ENCODE measurements at places on chromosomes 1 and 21. TPM values are rescaled to one million over a fixed set of nuclear protein-coding genes. Genes with fewer than 3 reads are reported as not detected.
A peak's percentile ranks its signal among the peaks of the same experiment; 100 is the strongest.

The FCGR2B gene
- not detected for total RNA-seq

The ECE1 gene
- total RNA-seq: 133 TPM

DNA sequence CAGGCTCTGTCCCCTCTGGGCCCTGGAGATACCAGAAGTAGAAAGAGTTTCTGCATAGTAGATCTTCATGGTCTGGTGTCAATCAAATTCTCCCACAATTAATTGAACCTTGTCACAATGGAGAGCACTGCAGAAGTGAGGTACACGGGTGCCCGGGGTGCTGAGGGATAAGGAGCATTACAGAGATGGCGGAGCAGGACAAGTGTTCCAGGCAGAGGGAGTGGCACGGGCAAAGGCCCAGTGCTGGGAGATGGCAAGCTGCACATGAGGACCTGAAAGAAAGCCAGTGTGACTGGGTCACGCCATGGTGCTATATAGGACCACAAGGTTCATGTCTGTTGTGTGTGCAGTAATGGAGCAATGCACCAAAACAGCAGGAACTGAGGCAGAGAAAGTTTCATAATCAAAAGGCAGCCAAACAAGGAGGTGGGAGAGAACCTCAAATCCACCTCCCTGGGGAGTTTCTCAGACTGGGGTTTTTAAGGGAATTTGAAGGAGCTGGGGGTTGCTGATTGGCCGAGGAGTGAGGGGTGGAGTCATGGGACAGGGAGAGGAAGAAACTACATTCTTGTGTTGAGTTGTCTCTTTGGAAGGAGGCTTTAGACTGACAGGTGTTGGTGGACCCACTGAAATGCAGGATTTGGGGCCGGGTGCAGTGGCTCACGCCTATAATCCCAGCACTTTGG, 27.7 kb downstream of the ACOT11 start:
- DNase-seq: no peak

DNA sequence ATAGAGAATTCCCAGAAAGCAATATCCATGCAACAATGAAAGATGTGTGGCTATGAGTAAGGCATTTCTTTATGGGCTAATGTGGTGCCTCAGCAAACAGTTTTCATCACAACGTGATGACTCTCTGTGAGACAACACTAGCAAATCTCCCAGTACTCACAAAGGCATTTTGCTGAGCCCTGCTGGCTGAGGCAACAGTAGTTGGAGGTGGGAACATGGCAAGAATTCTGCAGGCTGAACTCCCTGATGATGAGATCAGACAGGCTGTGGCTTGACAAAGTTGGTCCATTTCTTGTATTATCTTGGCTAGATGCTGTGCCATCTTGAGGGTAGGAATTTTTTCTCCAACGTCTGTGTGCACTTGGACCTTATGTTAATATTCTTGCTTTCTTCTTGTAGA, 24.6 kb downstream of the PROX1 start:
- no peak for DNase-seq

DNA sequence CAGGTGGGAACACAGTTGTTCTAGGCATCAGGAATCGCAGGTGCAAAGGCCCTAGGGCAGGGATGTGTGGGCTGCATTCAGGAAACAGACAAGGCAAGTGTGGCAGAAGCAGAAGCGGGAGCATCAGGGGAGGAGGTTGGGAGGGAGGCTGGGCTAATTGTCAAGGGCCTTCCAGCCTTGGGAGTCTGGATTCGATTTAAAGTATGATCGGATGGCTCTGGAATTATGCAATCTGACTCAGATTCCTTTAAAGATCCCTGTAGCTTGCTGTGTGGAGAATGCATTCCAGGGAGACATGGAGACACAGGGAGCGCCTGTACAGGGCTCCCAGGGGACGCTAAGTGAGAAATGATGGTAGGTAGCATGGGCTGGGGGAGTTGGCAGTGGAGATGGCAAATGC, 86.5 kb downstream of the LACTBL1 start:
- no peak for DNase-seq

The BRINP3 gene
- not detected for total RNA-seq

GRCh38 chr1:78843111-78843510, 163.4 kb downstream of the ADGRL4 start:
- DNase-seq: no peak

DNA sequence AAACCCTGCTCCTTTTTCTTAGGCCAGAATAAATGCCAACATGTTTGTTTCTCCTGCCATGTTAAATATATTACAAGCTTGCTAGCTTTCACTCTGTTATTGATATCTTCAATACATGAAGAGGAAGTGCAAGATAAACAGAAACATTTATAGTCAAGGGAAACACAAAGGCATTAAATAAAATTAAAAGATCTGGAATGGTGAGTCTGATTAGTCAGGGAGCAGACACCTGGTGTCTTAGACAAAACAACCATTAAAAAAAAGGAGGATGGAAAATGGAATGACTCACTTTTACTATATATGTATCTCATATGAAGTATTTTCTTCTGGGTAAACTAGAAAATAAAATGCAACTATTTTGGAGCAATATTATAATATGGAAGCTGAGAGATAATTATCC, 123.3 kb downstream of the SMYD3 start:
- DNase-seq: no peak

The ATP5PO gene
- total RNA-seq: 172 TPM

The C8A gene
- total RNA-seq: not detected

The CNR2 gene
- total RNA-seq: 0.02 TPM

The CFH gene
- 0.17 TPM for total RNA-seq

The CASQ2 gene
- not detected for total RNA-seq

- no peak for DNase-seq
Measured at GRCh38 chr1:218496561-218496960, 151.4 kb downstream of the TGFB2 start.

DNA sequence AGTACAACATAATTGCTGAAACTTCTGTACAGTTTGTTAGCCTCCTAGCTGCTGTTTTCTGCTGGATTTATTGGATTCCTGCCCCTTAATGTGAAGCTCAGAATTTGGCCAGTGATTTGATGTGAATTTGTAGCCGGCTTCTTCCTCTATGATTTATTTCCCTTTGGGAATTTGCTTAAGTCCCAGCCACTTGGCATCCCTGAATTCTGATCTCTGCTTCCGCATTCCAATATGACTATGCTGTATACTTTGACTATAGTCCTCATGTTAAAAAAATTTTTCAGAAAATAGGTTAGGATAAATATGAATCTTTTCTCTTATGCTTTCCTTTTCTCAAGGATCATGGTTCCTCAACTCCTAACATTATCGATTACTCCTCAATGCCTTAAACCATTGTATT, 12.4 kb upstream of the LRIF1 start:
- DNase-seq: no peak

The MRPL20 gene
- total RNA-seq: 194 TPM

GRCh38 chr1:94334764-94335163, 83.4 kb upstream of the ABCD3 start:
- DNase-seq: no peak

The VCAM1 gene
- total RNA-seq: not detected

DNA sequence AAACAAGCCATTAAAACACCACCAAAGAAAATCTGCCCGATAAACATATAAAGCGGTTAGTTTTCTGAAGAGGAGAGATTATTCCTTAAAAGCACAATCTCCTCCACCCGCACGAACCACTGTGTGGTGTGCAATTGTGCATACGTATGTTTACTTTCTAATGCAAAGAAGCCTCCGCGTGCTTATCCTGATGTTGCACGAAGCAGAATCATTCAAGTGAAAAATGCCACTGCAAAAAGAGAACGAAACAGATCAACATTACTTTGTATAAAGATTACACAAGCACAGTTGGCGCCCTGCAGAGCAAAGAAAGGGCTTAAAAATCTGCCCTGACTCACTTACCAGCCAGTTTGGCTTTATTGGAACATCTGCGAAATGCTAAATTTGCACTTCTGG, 166.8 kb downstream of the ZNF281 start:
- DNase-seq: peak; percentile 48

DNA sequence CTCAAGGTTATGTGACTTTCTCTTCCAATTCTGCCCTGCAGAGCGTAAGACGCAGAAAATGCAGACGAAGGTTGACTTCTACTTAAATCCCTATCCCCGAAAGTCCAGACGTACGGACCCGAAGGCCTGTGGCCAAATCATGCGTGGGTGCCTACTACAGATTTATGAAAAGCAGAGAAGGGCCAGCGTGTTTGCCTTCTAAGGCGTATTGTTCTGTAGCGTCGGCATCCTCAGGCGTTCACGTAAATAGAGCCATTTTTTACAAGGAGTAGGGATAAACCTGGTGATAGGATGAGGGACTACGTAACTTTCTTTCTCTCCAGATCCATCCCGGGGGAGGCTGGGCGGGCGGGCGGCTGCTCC, 222 bp upstream of the GIPC2 start:
- no peak for DNase-seq
